Stimulated activated CD8-positive, alpha-beta memory T cell treated with anti-CD3 and anti-CD28 coated beads, Interleukin-7, amount 100 ng/mL, for 1 hour (primary cell): ENCODE measurements at places on chromosomes 3 and 15.

GRCh38 chr15:90659481-90659880 is 57.7 kb upstream of the BLM start:
- no peak for DNase-seq

DNA sequence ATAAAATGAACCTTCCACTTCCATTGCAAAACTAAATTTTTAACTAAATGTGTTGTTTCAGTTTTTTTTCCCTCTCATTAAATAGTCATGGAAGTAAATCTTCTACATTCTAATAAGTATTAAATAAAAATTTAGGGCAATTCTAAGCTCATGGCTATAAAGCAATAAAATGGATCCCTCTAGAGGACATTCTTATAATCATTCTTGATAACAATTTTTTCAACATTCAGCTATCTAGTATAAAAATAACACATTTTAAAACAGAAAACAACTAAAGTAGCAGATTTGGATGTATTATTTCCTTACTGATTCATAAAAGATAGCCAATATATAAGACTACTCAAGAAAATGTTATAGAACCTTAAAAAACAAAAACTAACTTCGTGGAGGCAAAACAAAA is 393.1 kb downstream of the PLOD2 start:
- DNase-seq: no peak

GRCh38 chr3:159245871-159246270 is 444.0 kb downstream of the MFSD1 start:
- no peak for DNase-seq

DNA sequence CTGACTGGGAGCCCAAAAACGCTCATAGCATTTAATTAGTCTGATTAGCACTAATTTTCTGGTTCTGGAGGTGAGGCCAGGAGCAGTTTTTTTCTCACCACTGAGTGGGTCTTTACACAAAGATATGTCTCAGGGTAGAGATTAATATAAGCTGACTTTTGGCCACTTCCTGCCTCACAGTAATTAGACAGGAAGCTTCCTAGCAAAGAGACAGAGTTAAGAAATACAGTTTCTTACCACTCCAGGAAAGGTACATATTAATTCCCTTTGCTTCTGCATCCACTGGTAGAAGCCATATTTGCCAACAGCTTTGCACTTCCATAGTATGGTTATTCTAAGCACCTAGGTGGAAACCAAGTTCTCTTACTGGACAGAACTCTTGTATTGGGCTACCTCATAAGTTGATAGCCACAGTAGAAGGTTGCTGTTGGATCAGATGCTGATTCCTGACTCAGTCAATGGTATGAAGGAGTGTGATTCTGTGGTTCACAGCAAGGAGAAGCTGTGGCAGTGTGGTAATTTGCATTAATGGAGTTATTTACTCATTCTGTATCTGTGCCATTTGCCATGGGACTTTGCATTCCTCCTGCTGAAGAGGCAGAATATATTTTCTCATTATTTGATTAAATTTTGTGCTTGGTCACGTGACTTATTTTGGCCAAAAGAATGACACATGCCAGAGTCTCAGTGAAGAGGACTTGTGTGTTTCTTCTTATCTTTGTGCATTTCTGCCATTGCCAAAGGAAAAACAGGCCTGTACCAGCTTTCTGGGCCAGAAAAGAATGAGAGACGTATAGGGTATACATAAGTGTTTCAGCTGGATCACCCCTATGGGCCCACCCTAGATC is 17.5 kb upstream of the ZBTB20 start:
- no peak for DNase-seq

DNA sequence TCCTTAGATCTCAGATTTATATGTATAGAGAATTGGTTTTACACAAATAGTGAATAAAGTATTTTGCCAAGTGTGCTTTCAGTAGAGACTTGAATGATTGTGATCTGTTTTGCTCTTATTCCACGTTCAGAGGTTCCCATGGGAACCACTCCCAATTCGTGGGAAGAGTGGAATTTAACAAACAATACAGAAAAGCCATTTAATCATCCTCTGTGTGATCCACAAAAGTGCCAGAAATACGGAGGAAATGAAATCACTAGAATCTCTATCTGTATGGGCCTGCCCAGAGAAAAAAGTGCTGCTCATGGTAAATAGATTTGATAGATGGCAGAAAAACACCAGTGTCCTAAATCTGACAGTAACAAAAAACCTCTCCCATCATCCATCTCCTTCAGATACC is 56.0 kb downstream of the CNTN4 start:
- DNase-seq: no peak

GRCh38 chr3:70822669-70823068 is 510.2 kb upstream of the MDFIC2 start:
- no peak for DNase-seq

- DNase-seq: no peak
Observed at GRCh38 chr3:73114711-73115110, 53.3 kb downstream of the EBLN2 start.

- DNase-seq: no peak
Observed at GRCh38 chr3:124032311-124032880, 40.5 kb upstream of the ROPN1 start.

DNA sequence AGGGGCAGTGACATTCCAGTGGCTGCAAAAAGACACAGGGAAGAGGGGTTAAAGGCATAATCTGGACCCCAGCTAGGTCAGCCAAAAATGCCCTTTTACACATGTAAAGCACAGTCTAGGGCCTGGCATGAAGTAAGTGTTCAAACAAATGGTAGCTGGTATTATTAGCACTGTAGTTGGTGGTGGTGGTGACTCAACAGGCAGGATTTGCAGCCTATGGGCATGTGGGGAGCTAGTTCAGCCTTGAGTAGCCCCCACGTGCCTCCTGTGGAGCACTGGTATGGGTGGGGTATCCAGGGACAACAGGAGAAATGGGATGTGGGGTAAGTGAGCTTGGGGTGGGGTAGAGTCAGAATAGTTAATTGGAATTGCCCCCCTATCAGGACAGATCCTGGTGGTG is 27.6 kb downstream of the DNASE1L3 start:
- no peak for DNase-seq

DNA sequence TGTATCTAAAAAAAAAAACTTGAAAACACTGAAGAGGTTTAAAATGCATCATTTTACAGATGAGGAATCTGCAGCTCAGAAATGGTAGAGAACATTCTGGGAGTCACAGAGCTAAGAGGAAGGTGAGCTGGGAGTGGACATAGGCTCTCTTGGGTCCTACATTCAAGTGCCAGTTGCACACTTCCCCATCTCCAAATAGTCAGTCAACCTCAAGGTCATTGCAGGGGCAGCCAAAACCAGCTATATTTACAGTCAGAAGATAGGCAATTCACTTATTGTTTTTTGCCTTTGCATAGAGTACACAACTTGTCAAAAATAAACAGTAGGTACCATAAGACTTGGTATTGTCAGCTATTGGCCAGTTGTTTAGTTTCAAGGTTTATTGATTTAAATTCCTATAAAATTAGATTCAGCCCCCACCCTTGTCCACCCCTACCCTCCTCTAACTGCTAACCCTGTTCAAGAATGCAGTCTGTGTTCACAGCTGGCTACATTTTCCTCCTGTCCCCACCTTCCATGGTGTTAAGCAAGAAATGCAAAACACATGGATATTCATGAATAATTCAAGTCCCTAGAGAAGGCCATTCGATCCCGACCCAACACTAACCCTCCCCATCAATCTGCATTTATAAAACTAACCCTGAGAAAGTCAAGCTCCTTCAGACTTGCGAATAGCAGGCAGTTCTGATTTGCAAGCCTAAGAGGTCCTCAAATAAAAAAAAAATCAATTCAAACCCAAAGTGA is 567.0 kb upstream of the MCTP2 start:
- no peak for DNase-seq

DNA sequence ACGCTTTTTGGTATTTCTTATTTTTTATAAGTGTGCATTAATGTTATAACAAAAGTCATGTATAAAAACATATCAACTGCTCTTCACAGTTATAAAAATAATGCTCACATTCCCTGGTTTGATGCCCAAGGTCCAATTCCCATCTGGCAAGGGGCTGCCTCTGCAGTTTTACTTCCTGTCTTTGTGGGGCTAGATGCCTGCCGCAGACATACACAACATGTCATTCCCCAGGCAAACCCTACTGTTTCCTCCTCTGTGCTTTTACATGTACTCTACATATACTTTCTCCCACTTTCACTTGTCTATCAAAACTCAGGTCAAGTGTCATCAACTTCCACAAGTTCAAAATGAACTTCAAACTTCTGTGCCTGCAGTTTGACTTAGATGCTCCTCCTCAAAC is 60.5 kb upstream of the ETV5 start:
- DNase-seq: no peak

- DNase-seq: no peak
Observed at GRCh38 chr3:181558870-181559269, 152.9 kb upstream of the SOX2 start.

GRCh38 chr3:38731522-38731921 is 82.0 kb upstream of the SCN5A start:
- DNase-seq: no peak

GRCh38 chr3:171880101-171880870 is 37.1 kb downstream of the TMEM212 start:
- no peak for DNase-seq

- no peak for DNase-seq
Observed at GRCh38 chr3:151584566-151584965, 123.7 kb upstream of the IGSF10 start.

GRCh38 chr3:78644847-78645246 is 1123.0 kb downstream of the ROBO1 start:
- DNase-seq: no peak

GRCh38 chr3:15284121-15284889 is 48.1 kb downstream of the SH3BP5 start:
- no peak for DNase-seq

DNA sequence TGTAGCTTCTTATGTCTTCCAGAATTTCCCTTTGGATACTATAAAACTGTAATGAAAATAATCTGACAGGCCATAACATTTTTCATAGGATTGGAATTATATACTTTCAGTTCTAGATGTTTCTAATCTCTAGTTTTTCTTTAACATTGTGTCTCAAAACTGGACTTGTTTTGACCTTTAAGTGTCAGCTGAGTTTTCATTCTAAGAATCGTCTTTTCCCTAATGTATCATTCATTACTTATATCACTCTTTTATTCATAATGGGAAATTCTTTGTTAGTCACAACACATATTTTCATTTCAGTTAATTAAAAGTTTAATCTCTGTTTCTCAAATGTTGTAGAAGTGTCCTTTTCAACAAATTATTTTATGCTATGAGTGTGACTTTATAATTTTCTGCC is 11.9 kb downstream of the GPR171 start:
- DNase-seq: no peak

GRCh38 chr15:99432271-99433025 is 133.3 kb upstream of the MEF2A start:
- no peak for DNase-seq

GRCh38 chr3:157447026-157447694 is 10.5 kb downstream of the PTX3 start:
- DNase-seq: no peak

GRCh38 chr3:183315739-183316138 is 62.7 kb downstream of the B3GNT5 start:
- no peak for DNase-seq

- no peak for DNase-seq
Observed at GRCh38 chr3:136070334-136070733, 104.8 kb downstream of the PPP2R3A start.

- no peak for DNase-seq
Observed at GRCh38 chr15:71585159-71585558, 225.2 kb upstream of the NR2E3 start.

DNA sequence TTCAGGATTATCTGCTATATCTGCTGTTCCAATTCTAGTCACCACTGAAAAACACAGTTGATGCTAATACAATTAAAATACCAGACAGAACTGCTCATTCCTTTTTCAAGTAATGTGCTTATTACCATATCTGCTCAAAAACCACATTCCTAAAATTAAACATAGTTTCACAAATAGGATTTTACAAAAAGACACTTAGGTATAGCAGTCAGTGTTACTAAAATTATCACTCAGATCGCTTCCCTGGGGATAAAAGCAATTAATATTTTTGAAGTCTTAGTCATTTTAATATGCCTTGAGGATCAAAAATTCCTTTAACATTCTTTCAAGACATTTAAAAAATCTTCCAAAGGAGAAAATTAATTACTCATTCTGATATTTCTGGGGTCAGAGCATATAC is 71.5 kb downstream of the RAD18 start:
- no peak for DNase-seq

GRCh38 chr3:177522051-177522450 is 324.8 kb upstream of the TBL1XR1 start:
- no peak for DNase-seq

- DNase-seq: no peak
Observed at GRCh38 chr3:98903705-98904481, 2.4 kb upstream of the DCBLD2 start.

- no peak for DNase-seq
Observed at GRCh38 chr15:92770641-92771040, 115.1 kb upstream of the FAM174B start.

- no peak for DNase-seq
Observed at GRCh38 chr3:106261396-106261795, 392.6 kb upstream of the CBLB start.

- DNase-seq: no peak
Observed at GRCh38 chr3:15329046-15330005, 3.1 kb downstream of the SH3BP5 start.

DNA sequence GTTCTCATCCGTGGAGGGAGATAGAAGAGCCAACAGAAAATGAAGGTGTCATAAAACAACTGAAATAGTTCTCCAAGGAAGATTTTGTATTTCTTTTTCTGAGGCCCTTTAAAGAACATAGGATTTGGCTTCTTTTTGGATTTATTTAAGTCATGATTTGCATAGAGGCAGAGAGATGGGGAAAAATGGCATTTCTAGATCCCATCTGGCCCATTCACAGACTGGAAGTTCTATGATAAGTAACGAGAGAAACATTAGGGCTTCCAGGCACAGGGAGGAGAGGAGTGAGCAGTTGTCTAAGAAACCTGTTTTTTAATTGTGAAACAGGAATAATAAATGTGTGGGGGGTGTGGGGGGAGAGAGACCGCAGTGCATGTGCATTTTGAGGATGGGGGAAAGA is 285.8 kb upstream of the LMCD1 start:
- no peak for DNase-seq

DNA sequence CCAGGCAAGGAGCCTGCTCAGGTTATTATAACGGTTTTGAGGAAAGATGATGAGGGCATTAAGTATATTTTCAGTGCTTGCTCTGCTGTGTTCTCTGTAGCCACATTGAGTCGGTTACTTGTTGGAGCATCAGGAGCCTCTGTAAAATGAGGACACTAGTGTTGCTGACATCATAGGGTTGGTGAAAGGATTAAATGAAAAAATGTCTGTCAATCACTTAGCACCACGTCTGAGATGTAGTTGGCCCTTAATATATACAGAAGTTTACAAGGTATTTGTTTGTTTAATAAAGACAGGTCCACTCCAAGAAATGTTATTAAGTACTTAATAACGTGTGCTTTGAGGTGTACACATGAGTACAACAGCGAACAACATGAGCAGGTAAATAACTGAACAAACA is 735 bp upstream of the SLC25A26 start:
- no peak for DNase-seq
